ENCODE measurements at places on chromosomes 12 and 14.

DNA sequence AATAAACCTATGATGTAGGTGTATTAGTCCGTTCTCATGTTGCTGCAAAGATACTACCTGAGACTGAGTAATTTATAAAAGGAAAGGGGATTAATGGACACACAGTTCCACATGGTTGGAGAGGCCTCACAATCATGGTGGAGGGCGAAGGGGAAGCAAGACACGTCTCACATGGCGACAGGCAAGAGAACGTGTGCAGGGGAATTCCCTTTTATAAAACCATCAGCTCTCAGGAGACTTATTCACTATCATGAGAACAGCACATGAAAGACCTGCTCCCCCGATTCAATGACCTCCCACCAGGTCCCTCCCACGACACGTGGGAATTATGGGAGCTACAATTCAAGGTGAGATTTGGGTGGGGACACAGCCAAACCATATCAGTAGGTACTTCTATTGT, 58.7 kb upstream of the DICER1 start:
- DNase-seq = no peak

- DNase-seq = no peak
These were observed 103.0 kb downstream of the SAMD4A start for GRCh38 chr14:54669721-54670561.

- no peak for DNase-seq
These were observed 52.2 kb downstream of the KRT80 start for GRCh38 chr12:52139579-52140062.

GRCh38 chr14:49931523-49931922, 38.6 kb downstream of the ARF6 start:
- DNase-seq = no peak

GRCh38 chr14:68611599-68611998, 181.3 kb downstream of the ZFP36L1 start:
- DNase-seq = no peak

DNA sequence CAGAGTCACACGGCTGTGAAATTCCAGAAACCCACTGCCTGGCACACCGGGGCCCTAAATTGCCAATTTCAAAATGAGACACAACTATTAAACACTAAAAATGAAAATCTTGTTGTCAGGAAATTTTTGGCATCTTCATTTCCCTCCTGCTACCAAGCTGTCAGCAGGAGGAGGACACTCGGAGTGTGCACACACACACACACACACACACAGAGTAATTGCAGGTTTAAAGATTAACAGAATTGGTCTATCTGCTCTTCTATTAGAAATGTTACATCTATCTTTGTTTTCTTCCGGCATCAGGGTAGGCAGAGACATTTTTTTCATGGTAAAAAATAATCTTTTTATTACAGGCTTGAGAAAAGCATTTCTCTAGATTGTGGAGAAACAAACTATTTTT, 314.2 kb downstream of the EGLN3 start:
- no peak for DNase-seq

- DNase-seq = peak; percentile 73
These were observed 53.3 kb downstream of the RBM19 start for GRCh38 chr12:113912760-113913329.

DNA sequence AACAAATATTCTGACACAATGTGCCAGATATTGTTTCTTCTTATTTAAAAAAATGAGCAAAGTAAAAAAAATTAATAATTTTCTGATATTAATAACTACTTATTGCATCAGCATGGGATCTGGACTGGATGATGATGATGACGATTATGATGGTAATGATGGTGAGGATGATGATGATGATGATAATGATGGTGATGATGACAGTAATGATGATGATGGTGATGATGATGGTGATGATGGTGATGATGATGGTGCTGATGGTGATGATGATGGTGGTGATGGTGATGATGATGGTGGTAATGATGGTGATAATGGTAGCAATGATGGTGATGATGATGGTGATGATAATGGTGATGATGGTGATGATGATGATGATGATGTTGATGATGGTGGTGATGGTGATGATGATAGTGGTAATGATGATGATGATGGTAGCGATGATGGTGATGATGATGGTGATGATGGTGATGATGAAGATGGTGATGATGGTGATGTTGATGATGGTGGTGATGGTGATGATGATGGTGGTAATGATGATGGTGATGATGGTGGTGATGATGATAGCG, 94.0 kb downstream of the SRRM4 start:
- DNase-seq = no peak

DNA sequence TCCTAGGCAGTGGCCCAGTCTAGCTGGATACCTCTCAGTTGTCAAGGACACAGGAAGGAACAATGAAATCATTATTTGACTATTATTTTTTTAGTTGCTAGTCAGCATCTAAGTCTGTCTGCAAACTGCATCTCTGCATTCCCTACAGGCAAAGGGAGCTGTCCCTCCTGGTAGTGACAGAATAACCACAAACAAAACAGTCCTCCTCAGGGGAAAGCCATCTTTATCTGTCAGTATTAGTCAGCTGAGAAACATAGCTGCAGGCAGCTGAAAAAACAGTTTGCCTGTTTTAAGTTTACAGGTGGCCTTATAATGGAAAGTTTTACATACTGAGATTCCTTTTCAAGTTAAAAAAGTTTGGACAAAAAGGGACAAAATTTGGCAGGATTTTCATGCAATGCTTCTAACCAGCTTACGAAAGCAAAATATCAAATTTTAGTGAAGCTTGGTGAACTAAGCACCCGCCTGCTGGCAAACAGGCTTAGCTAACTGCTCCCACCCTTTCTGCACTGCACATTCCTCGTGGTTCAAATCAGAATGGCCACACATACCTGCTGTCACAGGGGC, 29.5 kb downstream of the SLC25A21 start:
- DNase-seq = no peak

Measured in iPS DF 6.9 (cell line).